H9 (cell line): ENCODE measurements at places on chromosomes 1 and 21.

DNA sequence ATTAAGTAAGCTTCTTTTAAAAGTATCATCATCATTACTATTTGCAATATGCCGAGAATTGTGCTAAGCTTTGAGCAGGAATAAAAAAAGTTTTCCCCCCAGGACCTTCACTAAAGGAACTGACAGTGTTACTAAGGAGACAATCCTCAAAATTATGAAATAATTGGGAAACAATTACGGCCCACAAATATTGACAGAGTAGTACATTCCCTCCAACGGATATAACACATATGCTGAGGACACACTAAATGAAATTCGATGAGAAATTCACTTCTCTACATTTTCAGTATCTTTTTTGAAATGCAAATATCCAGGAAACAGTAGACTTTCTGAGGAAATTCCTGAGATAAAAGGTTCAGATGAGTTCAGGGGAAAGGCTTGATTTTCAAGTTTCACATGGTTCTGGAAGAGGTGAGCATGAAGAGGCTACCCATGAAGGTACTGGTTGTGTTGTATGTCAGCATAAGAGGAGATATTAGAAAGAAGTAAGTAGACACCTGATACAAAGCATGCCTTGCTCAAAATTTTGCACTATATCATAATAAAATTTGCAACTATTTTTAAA is 171.2 kb upstream of the NR5A2 start:
- no peak for DNase-seq

- DNase-seq, result no peak
These were observed 185.0 kb downstream of the ZBTB18 start for GRCh38 chr1:244236101-244236500.

DNA sequence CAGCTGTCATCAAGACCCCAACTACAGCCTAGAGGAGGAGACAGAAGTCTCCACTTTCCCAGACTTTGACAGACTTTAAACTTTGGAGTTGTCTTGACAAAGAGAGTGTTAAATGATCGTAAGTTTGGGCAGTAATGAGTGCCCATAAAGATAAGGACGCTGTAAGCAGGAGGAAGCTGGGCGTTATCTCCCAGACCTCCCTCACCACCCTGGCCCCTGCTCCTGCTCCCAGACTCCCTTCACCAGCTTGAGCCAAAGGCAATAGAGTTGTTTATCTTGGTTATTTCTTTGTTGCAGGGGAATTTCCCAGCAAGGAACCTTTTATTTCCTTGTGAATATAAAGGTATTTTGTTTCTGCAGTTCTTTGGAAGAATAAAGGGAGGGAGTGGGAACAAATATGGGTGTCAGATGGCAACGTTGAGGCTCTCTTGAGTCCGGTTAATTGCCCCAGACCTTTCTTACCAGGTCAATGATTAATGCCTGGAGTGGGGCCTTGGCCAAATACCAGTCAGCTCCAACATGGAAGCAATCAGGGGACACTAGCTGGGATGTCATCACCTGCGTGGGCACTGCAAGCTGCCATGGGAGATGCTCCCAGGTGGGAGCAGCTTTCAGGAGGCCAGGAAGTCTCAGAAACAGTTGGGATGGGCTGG is 4.4 kb downstream of the PIGR start:
- no peak for DNase-seq

- DNase-seq, result no peak
These were observed 7.5 kb downstream of the KCNA10 start for GRCh38 chr1:110511436-110511835.

DNA sequence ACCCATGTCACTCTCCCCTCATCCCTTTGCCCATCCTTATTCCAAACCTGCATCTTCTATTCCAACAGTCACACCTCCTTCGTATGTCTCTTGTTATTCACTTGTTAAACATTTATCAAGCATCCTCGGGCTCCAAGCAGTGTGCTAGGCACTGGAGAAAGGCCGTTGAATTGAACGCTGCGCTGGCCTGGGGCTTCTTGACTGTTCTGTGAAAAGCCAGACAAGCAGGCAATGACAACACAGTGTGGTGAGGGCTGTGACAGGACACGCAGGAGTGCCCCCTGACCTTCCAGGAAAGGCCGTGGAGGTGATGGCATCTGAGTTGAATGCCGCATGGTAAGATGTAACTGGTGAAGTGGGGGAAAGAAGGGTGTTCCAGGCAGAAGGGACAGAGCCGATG is 19.2 kb downstream of the ETV3 start:
- DNase-seq, result peak; percentile 18

- no peak for DNase-seq
These were observed 21.8 kb downstream of the GPR157 start for GRCh38 chr1:9107136-9107535.

DNA sequence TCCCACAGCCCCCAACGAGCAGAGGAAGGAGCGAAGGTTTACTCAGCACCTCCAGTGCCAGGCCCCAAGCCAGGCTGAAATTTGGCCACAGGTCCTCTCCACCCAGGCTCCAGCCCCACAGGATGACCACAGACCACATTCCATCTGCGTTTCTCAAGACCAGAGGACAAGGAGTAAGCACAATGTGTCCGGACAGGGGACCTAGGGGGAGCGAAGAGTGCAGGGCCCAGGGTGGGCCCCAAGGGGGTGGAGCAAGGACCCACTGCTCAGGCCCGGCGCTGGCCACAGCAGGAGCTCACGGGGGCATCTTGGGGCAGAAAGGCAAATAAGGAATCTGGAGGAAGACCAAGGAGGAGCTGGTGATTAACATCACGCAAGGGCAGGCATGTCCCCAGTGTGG is 100.5 kb downstream of the NPHP4 start:
- no peak for DNase-seq

DNA sequence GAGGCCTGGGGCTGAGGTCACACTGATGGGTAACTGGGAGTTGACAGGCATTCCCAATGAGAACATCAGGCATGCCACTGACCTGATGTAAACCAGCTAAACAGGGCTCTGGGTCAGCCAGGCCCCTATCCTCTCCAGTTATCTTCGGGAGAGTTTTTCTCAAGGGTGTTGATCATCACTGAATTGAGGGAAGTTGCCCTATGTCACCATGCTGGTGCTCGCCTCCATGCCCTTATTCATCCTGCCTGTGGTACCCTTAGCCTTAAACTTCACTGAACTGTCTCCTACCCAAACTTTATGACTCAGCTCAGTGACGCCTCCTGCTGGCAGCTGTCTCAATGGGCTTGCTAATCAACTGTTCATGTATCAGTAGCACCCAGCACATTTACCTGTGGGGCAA is 80.7 kb upstream of the TNR start:
- peak; percentile 76 for DNase-seq
